Hematopoietic multipotent progenitor cell treated with erythropoietin and hydrocortisone succinate and interleukin-3 and kit ligand, for 17 days (in vitro differentiated cells): ENCODE measurements at places on chromosomes 5 and 9.

GRCh38 chr5:10958728-10959127 lies 197.7 kb upstream of the DAP start:
- no peak for DNase-seq

DNA sequence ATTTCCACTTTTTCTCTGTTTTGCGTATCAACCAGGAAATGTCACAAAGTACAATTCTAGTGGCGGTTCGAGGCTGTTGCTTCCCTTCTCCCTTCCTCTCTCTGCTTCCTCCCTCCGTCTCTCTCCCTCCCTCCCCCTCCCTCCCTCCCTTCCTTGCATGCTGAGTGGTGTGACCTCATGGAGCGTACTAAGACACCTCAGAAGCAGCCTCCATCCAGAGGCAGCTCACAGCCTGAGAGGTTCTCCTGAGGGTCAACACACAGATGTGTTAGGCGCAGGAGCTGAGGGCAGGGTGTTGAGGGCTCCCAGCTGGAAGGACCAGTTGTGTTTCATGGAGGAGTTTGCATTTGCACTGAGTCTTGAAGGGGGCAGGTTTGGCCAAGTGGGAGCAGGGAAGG lies 57.7 kb downstream of the COL5A1 start:
- no peak for DNase-seq

DNA sequence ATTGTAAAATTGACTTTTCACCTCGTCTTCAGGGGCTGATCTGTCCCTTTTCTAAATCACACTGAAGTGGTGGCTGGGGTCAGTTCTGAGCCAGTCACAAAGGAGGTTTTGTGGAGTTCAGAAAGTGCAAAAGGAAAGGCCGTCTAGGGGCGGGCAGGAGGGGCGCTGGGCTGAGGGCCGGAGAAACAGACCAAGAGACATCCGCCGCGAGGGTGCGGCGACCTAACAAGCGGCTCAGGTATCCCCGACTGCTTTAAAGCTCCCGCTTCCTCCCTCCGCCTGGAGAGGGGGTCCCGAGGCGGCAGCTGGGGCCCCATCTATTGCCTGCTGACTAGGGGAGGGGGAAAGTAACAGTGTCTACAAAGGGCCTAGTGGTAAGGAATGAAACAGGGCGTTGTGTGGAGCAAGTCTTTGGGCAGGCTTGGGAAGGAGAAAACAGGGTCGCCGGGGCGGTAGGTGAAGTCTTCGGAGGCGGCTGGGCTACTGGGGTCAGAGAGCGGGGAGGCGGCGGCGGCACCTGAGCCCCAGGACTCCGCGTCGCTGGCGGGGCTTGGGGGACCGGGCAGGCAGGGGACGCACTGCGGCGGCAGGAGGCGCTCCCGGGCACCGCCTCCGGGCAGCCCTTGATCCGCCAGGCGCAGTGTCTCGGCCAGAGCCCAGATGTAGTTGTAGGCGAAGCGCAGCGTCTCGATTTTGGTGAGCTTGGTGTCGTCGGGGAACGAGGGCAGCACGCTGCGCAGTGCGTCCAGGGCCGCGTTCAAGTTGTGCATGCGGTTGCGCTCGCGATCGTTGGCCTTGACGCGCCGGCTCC lies 950 bp downstream of the NEUROG1 start:
- no peak for DNase-seq

- DNase-seq: no peak
Measured at GRCh38 chr5:65815161-65815560, 93.2 kb downstream of the NLN start.

GRCh38 chr5:1492757-1493156 lies 31.0 kb downstream of the LPCAT1 start:
- no peak for DNase-seq

DNA sequence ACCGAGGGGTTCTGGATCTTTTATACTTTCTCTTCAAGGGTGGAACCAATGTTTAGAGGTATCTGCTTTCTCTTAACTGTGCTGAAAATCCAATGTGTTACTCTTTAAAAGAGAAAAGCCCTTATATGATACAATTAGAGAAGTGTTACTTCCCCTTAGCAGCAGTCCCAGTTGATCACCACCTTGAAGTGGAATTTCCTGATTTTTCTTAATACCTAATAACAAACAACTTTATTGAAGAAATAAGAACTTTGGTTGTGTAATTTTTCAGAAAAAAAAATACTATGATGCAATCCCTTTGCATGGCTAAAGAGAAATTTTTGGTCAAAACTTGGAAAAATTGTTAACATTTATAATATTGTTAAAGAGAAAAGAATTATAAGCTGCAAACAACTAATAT lies 24.7 kb downstream of the SLC1A3 start:
- DNase-seq: no peak

DNA sequence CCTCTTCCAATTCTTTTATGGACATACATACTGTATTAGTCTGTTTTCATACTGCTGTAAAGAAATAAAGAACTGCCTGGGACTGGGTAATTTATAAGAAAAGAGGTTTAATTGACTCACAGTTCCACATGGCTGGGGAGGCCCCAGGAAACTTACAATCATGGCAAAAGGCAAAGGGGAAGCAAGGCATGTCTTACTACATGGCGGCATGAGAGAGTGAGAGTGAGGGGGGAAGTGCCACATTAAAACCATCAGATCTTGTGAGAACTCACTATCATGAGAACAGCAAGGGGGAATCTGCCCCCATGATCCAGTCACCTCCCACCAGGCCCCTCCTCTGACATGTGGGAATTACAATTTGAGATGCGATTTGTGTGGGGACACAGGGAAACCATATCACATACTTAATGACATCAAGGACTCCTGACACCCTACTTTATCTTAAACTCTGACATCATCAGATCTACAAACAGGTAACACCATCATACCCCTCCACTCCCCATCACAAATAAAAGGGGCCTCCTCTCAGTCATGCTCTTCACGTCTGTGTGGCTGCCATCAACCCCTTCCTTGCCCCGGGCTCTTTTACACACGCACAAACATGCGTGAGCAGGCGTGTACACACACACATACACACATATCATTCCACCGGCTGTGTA lies 9.7 kb downstream of the ANKRD33B start:
- DNase-seq: no peak

DNA sequence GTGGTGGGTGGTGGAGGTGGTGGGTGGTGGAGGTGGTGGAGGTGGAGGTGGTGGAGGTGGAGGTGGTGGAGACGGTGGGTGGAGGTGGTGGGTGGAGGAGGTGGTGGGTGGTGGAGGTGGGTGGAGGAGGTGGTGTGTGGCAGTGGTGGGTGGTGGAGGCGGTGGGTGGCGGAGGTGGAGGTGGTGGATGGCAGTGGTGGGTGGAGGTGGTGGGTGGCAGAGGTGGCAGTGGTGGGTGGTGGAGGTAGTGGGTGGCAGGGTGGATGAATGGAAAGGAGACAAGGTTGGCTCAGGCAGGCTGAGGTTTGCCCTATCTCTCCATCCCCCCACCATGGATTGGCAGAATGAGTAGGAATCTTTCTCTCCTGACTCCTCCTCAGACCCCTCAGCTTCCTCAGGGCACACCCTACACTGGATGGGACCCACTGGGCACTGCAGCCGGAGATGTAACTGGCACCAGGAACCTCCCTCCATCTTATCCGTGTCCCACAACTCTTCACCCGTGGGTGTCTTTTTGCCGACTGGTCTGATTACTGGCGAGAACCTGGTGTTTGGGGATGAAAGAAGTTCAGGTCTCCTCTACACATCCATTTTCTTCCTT lies 166.3 kb downstream of the C9orf50 start:
- no peak for DNase-seq

DNA sequence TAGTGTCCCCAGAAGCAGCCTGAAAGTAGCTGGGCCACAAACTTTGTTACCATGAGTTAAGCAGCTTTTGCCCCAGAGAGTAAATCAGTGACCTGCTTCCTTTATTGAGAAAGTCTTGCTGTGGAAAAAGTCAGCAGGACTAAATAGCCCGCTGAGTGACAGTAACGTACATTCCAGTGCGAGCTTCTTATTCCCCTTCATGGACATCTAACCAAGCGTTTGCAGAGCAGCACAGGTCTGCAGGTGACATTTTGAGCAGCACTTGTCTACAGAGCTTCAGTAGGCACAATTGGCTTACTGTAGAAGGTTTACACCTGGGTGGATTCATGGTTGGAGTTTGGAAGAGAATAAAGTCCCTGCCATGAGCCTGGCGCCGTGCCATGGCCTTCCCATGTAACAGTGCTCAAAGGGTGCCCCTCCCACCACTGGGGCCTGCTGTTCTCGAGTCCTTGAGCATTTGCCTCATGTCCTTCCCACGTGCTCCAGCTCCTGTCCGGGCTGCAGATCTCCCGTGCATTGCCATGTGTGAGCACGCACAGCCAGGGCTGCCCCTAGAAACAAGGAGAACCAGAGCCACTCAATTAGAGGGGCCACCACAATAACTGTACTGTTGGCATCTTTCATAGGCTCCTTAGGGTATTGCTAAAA lies 41.3 kb upstream of the GRHPR start:
- DNase-seq: no peak

DNA sequence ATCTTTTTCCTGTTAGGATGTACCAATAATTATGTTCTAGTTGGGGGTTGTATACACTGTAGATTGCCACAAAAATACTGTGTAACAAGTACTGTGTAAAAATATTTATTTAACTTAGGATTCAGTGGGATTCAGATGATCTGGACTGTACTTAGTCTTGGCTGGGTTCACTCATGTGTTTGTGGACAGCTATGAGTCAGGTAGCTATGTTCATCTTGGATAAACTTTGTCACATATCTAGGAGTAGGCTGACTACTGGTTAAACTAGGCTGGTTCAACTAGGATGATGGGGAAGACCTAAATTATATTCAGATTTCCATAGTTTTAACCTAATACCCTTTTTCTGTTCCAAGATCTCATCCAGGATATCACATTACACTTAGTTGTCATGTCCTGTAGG lies 32.1 kb upstream of the TNFSF15 start:
- DNase-seq: no peak

GRCh38 chr9:128473104-128473503 lies 17.3 kb downstream of the ODF2 start:
- no peak for DNase-seq

DNA sequence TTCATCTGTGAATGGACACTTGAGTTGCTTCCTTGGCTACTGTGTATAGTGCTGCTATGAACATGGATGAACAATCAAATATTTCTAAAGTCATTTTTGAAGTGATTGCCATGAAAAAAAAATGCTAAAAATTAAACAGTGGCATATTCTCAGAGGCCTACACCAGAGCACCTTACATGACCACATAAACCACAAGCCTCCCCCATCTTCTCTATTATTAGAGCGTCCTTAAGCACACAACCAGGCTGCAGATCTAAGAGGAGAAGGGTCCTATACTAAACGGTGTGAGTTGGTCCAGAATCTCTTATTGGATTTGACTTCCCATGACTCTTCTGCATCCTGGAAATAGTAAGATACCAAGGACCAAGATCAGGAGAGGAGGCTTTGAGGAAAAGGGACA lies 34.3 kb downstream of the PCA3 start:
- no peak for DNase-seq

DNA sequence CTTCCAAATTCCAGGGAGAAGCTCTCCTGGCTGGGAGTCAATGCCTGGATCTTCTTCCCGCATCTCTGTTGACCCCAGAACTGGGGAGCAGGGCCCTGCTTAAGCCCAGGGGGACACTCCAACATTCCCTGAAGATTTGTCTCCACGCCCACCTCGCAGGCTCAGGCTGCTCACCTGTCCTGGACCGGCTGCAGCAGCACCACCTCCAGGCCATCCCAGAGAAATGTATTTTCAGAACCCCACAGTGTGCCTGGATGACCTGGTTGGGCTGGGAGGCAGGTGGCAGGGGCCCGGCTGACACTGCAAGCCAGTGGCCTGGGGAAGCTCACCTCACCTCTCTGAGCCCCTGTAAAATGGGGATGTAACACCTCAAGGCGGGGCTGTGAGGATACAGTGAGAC lies 27.1 kb upstream of the ZBTB43 start:
- no peak for DNase-seq

DNA sequence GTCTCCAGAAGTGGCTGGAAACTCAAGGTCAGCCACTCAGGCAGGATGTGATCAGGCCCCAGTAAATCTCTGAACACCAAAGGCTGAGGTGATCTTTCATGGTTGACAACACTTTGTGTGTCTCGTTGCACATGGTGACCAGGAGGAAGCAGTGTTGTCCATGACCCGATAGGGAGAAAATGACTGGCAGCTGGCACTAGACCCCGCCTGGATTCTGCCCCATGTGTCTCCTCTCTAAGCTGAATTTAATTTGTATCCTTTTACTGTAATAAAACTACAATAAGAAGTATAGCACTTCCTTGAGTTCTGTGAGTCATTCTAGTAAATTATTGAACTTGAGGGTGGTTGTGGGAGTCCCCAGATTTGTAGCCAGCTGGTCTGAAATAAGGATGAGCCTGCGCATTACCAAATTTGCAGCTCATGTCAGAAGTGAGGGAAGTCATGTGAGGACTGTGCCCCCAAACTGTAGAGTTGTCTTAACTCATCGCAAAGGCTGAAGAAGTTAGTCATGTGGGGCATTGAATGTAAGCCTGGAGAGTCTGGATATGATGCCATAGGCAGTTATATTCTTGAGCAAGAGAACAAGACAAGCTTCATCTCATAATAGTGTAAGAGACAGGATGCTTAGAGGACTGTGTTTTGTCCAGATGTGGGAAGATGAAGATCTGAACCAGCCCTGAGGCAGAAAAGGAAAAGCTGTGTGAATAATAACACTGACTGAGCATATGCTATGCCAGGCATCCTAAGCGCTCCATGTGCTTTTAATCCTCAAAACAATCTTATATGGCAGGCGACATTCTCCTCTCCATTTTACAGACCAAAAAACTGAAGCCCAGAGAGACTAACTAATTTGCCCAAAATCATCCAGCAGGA lies 55.9 kb downstream of the TMEM215 start:
- DNase-seq: no peak

DNA sequence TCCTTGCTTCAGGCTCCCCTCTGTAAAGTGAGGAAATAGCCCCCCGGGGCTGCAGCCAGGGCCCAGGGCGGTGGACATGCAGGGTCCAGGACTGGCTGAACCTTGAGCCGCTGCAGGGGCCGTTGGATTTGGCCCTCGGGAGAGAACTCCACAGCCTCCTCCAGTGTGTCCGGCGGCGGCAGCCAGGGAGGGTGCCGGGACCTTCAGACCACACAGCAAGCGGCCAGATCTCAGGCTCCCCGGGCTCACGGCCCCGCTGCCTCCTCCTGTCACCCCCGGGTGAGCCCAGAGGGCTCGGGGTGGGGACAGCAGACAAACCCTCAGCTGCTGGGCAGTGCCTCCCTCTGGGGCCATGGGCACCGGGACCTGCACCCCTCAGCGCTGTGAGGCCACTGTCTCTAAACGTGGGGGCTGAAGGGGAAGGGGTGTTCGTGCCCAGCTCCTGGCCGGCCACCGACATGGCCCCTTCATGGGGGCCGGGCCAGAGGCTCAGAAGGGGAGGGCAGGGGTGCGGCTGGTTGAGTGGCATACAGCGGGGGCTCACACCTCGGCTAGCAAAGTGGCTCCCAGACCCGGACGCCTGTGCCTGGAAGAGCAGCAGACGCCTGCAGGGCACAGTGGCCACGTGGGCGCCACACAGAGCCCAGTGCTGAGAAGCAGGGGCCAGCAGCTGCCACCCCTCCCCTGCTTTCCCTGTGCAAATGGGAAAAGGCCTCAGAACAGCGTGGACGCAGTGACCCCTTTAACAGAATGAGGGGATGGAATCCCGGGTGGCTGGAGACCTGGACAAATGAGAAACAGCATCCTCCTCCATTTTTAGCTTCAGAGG lies 19.7 kb downstream of the SLC9A3 start:
- DNase-seq: no peak
